NCI-H524 (cell line): ENCODE measurements at places on chromosomes 4 and X.
A peak's percentile ranks its signal among the peaks of the same experiment; 100 is the strongest.

DNA sequence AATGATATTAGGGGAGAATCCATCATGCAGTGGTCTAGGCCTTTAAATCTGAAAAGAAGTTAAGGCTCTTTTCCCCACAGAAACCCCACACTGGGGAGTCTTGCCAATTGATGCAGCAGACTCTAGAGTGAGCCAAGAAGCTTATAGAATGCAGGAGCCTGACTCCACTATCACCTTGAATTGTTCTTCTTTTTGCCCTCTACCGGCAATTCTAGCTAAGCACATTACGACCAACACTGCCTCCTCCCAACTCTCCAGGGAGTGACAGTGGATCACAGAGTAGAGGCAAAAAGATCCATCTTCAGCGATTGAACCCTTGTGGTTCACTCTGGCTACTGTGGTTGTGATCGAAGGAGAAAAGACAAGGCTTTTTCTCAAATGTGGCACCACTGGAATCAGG is 331.5 kb downstream of the NKX6-1 start:
- DNase-seq: peak; percentile 68

DNA sequence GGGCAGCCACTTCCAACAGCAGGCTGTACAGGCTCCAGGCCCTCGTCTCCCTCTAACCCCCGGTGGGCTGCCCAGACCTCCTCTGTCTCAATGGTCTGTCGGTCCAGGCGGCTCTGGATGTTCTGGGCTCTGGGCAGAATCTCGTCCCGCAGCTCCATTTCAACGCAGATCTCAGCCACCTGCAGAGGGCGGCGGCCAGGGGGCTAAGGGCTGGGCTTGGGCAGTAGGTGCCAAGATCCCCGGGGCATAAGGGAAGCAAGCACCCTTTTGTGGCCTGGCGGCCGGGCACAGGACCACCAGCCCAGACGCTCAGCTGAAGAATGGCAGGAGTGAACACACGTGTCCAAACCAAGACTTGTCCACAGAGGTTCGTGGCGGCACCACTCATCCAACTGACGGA is 9.2 kb downstream of the AVPR2 start:
- no peak for DNase-seq

DNA sequence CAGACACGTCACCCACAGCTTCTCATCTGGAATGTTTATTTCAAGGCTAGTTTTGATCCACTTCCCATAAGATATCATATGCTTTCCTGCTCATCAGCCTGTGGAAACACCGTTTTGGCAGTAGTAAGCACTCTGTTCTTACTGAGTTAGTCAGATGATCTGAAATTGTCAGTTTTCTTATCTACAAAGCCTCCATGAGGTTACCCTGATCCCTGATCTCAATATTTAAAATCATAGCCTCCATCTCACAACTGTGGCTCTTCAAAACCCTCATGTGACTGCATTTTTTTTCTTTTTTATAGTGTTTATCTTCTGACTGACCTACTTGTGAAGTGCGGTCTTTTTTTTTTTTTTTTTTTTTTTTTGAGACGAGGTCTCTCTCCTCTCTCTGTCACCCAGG is 22.7 kb downstream of the BST1 start:
- no peak for DNase-seq

DNA sequence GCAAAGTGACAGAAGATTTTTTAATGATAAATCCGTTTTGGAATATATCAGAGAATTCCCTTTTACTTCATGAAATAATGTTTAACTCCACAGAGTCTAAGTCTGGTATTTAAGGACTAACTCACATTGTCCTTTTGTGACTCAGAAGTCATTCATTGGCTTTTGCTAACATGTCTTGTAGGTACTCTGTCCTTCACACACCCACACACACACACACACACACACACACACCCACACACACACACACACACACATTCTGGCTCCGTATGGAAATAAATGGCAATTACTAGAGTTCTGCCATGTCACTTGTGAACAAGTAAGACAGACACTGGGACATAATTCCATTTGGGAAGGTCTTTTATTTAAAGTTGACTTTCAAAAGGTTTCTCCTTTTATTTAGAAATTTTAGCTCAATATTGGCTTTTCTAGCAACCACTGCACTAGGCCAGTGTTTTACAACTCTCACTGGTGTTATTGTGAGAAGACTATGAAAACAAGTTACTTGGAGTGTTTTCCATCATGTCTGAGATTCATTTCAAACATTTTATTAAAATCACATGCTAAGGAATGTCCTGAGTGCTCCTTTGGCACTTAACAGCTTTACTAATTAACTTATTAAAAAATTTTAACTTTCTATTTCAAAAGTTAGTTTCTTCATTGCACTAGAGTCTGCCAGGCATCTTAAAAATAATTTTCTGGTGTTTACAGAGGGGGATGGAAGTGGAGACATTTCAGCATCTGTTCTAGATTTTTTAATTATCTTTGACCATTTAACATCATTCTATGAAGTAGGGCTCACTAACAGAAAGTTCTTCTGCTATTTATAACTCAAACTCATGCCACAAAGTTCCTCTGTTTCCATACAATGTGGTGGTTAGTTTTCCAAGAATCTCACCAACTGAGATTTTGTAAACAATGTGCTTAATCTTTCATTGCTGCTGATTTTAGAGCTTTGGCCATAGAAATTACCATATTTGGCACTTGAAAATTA is 240.3 kb upstream of the GPC4 start:
- no peak for DNase-seq

DNA sequence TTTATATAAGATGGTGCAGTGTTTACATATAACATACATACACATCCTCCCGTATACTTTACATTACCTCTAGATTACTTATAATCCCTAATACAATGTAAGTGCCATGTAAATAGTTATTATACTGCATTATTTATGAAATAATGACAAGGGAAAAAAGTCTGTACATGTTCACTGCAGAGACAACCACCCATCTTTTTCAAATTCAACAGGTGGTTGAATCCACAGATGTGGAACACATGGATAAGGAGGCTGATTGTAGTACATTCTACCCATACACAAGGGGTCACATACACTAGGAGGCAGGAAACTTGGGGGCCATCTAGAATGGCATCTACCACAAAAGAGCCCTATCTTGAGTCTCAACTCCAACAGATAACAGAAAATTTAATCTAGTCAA is 3.4 kb upstream of the IDS start:
- no peak for DNase-seq

- DNase-seq: no peak
These were observed 41.0 kb upstream of the ZNF330 start for GRCh38 chr4:141179474-141180373.

DNA sequence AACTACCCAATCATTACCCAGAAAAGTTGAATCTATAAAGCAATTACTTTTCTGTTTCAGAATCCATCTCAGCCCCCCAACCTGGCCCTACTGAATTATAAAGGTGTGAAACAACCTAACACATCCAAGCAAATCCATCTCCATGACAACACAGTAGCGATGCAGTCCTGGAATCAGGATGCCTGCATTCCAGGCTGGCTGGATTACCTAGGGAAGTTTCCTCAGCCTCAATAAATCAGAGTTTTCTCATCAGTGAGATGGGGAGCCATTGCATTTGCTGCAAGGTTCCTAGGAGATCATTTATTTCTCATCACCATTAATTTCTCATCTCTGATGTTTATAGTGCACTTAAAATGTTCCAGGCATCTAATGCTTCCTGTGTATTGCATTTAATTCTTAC is 46.0 kb downstream of the LNX1 start:
- DNase-seq: no peak

DNA sequence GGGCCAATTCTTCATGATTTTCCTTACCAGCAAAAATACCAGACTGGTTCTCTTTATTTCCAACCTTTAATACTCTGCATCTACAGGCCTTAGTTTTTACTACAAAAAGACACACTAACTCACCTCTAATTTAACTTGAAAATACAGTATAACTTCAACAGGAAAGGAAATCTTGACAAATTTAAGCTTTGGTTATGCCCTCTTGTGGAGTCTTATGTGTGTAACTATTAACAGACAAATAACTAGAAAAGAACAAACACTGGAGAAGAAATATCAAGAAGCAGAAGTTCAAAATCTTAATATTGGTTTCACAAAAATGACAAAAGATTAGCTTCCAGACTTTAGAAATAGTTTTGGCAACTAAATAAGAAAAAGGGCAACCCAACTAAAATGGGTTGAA is 33.0 kb downstream of the PPA2 start:
- DNase-seq: no peak

DNA sequence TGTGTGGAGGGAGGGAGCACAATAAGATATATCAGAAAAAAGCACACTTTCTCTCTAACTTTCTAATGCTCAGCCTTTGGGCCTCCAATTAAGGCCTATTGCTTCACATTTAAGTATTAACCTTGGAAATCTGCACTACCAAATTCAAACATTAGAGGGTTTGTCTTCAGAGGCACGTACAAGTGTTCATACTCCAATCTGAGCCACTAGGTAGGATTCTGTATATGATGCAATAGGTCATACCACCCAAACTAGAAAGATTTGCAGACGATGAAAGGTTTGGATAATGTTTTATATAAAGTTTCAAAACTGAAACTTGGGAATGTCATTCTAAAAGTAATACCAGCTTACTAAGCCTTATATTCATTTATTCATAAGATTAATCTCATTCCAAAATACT is 106.4 kb downstream of the MID1 start:
- DNase-seq: peak; percentile 12

GRCh38 chr4:95839891-95840290 is at the start of gene PDHA2:
Gene PDHA2 (plus strand): TSS chr4:95840093. CDS start chr4:95840151, 58 bp downstream.
- no peak for DNase-seq

DNA sequence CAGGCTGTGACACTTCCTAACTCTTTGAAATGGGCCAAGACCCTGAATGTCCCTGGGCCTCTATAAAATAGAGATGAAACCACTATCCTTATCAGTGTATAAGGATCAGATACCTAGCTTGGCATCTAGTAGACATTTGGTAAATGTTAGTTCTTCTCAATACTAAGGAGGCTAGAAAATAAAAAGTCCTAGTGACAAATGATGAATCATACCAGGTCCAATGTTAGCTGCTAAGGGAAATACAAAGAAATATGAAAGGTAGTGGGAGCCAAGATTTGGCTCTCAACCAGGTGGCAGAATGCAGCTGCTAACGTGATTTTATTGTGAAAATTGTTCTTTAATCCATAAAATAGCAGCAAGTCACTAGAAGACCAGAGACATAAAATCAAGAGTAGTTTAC is 19.8 kb upstream of the PPARGC1A start:
- no peak for DNase-seq

DNA sequence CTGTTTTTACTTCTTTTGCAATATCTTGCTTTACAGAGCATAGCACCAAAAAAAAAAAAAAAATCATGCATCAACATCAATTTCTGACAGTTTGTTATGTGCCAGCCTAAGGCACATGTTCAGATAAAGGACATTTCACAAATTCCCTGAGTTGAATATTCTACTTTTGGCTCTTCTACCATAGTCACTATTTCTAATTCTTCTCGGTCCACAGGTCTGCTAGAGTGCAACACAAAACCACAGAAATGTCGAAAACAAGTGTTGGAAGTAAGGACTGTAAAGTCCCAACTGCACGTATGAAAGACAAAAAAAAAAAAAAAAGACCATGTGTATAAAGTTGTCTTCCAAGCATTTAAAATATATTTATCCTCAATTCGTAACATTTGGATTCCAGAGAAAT is 494.2 kb upstream of the INTU start:
- no peak for DNase-seq

GRCh38 chr4:27090406-27090805 is 229.8 kb downstream of the STIM2 start:
- no peak for DNase-seq

DNA sequence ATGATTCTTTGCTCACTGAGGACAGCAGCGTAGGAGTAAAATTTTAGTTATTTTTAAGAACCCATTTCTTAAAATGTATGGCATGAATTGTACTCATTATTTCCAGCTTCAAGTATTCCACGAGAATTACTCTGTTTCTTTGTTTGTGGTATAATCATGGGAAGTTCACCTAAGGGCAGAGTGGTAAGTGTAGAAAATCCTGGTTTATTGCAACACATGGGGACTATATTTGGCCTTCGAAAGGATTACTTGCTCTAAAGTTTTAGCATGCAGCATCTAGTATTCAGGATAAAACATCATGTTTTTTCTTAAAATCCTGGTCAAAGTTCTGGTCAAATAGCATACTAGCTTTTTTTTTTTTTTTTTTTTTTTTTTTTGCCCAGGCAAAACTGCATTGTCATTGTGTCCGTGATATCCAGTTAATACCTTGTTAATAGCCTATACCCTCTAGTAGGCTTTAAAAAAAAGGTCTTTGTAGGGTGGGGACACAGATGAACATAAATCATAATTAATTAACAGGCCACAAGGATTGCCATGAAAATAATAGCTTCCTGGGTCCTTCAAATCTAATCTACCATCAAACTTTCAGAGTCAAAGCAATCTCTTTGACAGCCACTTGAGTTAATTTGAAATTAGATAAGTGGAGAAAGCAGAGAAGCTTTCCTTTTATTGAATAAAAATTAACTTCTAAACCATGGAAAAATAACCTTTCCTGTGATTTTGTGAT is 44.6 kb upstream of the VEGFC start:
- DNase-seq: peak; percentile 20

- no peak for DNase-seq
These were observed 1630.0 kb downstream of the STIM2 start for GRCh38 chr4:28490669-28491068.

GRCh38 chr4:156193800-156194199 is 240.1 kb upstream of the CTSO start:
- peak; percentile 78 for DNase-seq
